ENCODE measurements at places on chromosomes 3 and 15.

DNA sequence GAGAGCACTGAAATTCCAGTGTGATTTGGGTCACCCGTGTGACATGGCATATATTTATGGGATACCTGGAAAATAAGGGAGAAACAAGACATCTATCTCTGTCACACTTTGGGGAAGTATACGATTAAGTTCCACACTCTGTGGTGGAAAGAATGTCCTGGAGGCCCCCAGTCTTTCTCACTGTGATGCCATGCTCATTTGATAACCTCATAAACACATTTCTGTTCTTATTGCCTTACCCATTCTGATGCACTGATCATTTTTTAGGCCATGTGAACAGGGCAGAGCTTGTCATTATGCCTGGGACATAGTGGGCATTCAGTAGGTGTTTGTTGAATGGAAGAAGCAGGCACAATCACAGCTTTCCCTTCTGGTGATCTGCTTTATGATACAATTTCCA, 349.4 kb upstream of the TPRG1 start:
- no peak for DNase-seq

DNA sequence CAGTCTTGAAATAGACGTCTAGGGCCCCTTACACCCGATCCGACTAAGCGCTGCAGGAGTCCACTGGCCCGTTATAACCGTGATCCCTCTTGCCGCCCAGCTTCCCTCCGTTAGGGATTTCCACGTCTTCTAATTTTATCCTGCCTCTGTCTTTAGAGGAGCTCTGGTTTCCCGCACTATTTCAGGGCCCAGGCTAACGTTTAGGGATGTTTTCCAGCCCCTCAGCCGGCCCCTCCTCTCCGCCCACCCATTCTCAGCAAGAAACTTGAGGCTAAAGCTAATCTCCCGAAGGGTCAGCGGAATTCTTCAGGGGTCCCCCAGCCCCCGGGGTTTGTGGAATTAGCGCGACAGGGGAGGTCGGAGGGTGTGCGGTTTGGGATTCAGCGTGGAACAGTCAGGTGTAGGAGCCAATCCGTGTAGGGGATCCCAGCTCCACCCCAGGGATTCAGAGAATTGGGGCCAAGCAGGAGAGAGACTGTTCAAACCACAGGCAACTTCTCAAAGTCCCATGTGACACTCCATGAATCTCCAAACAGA, 1.6 kb downstream of the PTX3 start:
- no peak for DNase-seq

DNA sequence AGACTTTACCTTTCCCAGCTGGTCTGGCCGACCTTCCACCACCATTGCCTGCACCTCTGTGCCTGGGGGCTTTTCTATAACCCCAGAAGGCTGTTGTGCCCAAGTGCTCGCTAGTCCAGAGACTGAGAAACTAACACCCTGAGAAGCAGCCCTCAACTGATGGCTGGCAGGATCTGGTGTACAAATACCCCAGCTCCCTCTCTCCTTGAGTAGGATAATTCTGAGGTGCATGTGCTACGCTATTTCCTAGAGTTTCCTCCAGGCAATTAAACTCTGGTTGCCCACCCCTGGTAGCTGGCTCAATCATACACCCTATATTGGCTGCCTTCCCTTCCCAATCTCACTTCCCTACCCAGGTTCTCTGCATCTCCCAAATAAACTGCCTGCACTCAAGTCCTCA, 11.5 kb upstream of the SLC6A1 start:
- no peak for DNase-seq

DNA sequence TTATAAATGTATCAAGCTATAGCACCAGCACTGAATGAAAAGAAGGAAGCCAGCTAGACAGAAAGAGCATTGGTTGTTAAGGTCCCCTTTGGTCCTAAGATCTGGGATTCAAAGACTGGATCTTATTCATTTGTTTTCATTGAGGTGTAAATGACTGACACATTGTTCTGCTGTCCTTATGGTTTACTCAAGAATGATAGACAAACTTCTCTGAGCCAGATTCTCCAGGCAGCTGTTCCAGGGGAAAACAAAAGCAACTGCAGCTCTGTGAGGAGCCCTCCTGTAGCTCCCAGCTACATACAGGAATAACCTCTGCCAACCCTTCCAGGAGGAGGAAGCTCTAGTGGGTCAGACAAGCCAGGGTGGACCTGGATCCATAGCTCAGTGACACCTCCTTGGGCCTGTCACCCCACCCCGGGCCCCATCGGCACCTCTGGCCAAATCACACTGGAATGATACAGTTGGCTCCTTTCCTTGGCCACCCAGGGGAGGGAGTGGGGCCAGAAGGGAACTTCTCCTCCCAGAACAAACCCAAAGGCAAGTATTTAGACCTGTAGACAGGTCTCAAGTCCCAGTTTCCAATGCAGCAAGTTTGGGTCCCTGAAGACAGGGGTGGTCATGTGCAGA, 57.8 kb downstream of the ZNF621 start:
- DNase-seq = no peak

DNA sequence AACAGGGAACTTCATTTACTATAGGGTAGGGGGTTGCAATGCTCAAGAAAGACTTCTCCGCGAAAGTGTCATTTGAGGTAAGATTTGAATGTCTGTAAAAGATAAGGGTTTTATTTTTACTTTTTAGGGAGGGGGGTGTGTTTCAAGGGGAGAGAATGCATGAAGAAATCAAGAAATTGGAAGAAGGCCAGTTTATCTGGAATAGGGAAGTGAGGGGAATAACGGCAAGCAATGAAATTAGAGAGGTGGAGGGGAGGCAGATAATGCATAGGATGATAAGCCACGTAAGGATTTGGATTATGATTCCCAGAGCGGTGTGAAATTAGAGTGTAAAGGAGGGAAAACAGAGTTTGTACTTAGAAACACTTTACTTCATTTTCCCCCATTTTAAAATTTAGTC, 63.0 kb upstream of the MB21D2 start:
- no peak for DNase-seq

DNA sequence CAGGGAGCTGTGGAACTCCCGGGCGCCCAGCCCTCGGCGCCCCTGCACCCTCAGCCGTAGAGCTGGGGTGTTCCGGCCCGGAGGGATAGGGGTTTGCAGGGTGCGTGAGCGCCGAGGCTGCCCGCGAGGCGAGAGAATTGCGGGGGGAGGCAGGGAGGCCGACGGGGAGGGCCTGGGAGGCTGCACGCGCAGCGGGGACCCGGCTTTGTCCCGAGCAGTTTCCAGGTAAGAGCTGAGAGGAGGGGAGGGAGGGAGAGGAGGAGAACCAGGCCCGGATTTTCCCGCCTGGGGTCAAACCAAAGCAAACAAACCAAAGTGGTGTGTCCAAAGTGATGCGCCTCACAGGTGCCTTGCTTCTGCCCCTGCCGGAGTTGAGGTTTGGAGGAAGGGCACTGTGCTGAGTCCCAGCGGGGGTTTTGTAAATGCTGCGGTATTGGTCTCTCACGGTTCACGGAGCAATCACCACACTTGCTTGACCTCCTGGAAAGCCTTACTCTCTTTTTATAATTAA, 146.4 kb downstream of the TJP1 start:
- DNase-seq = no peak

DNA sequence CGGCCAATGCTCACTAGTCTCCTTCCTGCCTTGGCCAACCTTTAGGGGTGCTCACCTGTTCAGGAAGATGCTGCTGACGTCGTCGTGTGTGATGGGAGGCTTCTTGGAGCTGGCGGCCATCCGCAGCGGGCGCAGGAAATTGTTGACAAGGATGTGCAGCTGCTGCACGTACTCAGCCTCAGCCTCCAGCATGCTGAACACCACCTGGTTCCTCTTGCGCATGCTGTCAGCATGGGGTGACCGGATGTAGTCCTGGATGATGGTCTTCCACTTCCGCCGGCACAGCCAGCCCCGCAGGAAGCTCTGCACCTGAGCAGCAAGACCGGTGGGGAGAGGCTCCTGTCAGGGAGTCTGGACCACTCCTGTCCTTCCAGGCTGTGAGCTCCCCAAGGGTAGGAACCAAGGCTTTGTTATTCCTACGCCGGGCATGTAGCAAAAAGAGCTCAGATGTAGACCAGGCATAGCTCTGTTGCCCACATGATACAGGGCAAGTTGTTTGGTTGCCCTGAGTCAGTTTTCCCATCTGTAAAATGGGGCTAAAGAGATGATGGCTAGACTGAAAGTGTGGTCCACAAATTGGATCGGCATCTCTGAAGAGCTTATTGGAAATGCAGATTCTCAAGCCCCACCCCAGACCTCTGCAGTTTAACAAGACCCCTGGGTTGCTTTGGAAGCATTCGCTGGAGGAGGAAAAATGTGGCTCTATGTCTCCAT, 43.7 kb downstream of the RASGRF1 start:
- no peak for DNase-seq

DNA sequence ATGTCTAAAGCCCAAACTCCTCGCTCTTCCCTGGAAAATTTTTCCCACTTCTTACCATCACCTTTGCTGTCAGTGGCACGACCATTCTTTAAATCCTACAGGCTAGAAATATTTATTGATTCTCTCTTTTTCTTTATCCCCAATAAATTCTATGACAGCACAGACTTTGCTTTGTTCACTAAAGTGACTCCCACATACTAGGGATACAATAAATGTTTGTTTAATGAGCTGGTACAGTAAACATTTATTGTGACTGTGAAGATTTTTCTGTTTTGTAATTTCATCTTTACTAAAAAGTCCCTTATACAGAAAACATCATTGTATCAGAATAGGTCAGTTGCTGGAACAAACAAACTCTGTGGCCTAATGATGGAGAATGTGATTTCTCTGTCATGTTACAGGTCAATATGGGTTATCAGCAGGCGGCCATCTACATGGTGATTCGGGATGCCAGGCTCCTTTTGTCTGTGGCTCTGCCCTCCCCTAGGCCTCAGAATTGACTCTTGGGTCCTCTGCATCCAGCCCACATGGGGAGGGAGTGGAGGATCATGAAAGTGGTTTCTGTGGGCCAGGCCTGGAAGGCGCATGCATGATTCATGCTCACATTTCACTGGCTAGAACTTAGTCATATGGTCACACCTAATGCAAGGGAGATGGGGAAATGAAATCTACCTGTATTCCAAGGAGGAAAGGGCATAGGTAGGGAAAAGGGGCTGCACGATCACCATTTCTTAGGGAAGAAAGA, 22.7 kb upstream of the KNG1 start:
- DNase-seq = no peak

DNA sequence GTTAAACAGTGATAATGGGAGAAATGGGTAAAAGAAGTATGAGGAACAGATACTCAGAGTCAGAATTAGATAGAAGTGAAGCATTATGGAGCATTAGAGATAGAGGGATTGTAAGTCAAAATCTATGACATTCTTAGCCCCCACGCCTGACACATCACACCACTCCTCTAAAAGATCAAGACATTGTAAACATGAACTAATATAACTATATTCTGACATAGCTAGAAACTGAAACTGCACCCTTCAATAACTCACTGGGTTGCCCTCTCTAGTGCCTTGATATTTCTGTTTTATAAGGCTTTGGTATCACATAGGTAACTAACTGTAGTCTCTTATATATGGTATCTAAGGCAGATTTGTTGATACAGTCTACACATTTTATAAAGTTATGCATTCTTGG, 684.3 kb upstream of the DPPA4 start:
- DNase-seq = no peak

GRCh38 chr15:48426941-48427340, 95.7 kb downstream of the DUT start:
- no peak for DNase-seq

DNA sequence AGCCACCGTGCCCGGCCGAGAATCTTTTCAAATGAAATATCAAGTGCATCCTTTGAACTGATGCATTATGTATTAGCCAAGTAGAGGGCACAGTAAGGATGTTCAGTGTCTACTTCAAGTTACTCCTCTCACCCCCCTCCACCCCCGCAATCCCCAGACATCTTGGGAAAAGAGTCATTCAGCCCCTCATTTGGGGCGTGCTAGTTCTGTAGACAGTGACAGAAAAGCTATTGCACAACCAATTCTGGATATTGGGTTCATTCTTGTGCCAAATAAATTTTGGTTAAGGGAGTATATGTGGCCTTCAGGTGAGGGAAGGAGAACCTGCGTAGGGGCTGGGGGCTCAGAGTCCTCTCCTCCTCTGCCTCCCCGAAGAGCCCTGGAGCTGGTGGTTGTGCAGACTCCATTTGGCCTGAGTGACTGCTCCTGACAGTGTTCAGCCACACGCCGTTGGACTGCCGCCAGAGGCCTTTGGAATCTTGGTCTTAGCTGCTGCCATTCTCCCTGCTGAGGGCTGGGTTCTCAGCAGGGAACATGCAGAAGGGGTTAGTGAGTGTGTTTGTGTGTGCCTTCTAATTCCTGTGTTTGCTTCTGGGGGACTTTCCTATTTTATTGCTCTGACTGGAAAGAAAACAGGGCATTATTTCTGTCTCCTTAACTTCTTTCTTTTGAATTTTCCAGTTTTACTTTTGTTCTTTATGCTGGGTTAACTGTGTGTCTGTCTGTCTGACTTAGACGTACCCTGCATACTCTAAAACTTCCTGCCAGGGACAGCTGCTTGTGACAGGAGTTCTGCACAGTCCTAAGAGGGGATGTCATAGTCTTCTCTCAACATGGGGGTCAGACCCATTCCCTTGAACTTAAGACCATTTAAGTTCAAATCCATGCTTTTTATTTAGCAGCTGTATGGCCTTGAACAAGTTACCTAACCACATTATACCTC, 21.0 kb downstream of the RARB start:
- DNase-seq = no peak

- no peak for DNase-seq
Observed at GRCh38 chr3:37031096-37031682, 37.9 kb downstream of the MLH1 start.

DNA sequence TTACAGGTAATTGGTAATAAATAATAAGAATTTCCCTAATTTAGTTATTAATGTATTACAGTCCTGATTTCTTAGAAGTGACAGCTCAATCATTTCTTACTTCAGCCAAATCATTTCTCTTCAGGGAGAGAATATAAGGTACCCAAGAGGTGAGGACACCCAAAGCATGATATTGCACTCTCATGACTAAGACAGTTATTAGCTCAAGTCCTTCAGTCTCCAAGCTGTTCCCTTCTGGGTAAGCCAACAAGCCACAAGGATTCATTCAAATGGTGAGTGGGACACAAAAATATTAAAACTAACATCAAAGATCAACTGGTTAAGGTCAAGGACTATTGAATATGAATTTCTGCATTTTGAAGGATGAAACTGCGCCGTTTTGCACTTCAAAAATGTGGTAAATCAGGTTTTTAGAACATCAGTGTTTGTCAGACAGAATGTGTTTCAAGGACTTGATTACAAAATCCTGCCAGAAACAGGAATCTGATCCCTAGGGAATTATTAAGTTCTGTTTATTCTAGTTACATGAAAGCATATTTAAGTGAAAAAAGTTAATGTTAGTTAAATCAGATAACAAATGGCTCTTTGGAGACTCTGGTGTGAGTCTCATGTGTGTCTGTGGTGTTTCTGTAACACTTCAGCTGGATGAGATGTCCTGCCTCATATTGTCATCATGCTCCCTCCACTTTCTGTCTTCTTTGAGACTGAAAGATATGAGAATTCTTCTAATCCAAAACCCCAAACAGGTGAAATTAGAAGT, 101.7 kb upstream of the COL8A1 start:
- no peak for DNase-seq

DNA sequence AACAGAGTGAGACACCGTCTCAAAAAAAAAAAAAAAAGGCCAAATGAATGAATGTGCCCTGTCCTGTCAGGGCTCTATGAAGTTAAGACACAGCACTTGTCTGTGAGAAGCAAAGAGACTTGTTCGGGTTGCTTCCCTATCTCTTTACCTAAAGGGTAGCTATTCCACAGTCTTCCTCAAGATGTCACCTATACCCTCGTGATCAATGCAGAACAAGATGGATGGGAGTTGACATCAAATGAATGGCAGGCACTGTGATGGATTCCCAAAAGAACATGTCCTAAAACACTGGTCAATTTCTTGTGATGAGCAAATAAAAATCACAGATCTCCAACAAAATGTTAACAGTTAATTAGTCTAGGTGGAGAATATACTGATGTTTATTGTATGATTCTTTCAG, 9.5 kb downstream of the TADA3 start:
- no peak for DNase-seq

GRCh38 chr3:22122567-22122966, 371.6 kb upstream of the ZNF385D start:
- DNase-seq = no peak
